Nucleus accumbens (tissue), 56 donors: ENCODE measurements at places on chromosomes 3 and 15.

- no peak for DNase-seq
Measured at GRCh38 chr3:13192471-13193213, 119.4 kb upstream of the IQSEC1 start.

GRCh38 chr3:134093956-134094355 is 64.2 kb upstream of the SLCO2A1 start:
- DNase-seq = no peak

DNA sequence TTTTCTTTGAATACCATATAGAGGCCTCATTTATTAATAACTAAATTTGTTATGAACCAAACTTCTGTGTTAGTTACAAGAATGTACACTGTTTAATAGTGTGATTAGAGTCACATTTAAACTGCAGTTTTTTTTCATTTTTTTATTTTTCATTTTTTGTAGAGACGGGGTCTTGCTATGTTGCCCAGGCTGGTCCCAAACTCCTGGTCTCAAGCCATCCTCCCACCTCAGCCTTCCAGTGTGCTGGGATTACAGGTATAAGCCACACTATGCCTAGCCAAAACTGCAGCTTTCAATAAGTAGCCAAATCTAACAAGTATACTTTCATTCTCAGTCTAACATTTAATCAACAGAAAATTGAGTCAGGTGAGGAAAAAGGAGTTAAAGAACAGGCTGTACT is 10.2 kb upstream of the ATP11B start:
- no peak for DNase-seq

DNA sequence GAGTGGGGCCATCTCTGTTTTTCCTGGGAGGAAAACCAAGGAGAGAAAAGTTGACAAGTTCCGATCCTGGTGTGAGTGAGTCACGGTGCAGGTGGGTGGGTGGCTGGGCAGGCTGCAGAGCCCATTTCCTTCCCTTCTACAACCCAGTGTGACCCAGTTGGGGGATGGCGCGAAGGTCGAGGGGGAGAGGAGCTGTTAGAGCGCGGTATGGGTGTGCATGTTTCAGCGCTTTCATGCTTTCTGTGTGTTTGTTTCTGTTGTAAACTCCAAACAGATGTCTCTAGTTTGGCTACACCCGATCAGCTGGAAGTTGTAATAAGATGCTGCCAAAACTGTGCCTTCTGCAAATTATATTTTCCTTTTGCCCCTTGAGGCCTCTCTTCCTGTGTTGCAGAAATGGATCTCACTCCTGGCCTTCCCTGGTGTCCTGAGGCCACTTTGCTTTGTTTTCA is 3.8 kb downstream of the FAM43A start:
- DNase-seq = no peak

DNA sequence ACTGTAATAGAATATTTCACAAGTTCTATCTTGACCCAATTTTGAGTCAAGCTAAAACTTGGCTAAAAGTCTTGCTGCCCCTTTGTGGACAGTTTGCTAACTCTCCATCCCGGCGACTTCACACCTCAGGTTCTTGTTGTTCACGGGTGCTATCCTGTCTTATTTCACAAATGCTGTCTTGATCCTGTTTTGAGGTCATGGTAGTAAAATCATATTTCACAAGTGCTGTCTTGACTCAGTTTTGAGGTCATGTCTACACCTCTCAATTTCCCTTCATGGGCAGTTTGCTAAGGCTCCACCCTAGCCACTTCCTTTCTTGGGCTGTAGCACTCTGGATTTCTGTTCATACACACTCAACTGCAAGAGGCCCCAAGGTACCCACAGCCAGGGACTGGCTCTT is 45.0 kb upstream of the GK5 start:
- DNase-seq = no peak

- DNase-seq = no peak
Measured at GRCh38 chr3:71421475-71421819, 162.1 kb downstream of the FOXP1 start.

DNA sequence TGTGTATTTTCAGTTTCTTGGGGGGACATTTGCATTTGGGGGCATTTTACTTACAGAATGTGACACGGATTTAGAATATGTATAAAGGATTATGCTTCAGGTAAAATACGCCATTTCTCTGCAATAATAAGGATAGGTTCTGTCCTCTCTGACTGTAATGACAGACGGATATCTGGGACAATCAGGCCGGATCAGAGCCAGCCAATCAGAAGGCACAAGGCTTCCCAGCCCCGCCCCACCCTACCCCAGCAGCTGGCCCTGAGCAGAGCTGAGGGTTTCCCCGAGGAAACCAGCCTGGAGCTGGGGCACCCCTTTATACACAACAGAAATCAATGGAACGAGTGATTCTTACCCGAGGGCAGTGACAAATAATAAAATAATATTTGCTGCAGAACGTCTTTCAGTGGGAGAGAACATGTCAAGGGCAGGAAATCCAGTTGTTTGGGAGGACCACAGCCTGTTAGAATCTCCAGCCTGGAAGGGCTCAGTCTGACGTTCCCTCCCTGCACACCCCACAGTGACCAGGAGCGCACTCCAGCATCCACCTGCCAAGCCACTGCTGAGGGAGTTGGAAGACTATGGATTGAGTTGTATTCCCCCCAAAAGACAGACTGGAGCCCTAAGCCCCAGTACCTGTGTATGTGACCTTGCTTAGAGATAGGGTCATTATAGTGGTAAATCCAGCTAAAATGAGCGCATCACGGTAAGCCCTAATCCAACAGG is 30.3 kb upstream of the SEC13 start:
- no peak for DNase-seq

DNA sequence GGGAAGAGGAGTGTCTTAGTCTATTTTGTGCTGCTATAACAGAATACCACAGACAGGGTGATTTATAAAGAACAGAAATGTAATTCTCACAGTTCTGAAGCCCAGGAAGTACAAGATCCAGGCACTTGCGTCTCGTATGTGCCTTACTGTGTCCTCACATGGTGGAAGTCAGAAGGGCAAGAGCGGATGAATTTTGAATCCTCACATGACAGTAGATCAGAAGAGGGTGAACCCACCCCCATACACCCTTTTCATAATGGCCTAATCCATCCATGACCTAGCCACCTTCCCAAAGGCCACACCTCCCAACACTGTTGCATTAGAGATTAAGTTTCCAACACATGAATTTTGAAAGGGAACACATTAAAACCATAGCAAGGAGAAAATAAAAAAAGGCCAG is 18.7 kb upstream of the ANXA2 start:
- DNase-seq = no peak

DNA sequence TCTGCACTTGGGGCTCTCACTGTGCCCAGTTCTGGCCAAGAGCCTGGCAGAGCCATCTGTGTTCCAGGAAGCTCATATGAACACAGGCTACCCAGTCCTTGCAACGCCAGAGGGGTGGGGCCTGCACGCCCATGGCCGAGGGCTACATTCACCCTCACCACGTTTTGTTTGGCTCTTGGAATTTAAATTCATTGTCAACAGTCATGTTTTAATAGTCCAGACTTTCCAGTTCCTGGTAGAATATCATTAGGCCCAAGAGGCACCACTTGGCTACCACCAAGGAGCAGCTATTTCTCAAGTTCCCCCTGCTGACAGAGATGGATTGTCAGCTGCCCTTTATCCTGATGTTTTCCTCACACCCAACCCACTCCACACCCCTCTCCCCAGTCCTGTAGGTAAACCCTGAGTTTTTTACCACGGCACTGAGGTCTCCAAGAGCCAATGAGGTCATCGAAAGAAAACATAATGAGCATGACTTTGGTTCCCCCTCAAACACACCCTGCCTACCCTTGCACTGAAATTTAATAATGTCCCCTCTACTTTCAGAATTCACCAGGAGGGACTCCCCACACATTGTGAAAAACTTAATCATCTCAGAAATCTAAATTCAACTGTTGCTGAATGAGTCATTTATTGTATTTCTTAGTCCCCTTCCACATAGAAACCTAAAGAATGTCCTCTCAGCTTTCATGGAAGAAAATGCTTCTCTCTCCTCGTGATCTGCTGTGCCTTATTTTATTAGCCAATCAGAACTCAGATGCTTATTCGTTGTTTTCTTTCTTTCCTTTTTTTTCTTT is 125.1 kb downstream of the SHQ1 start:
- DNase-seq = no peak

DNA sequence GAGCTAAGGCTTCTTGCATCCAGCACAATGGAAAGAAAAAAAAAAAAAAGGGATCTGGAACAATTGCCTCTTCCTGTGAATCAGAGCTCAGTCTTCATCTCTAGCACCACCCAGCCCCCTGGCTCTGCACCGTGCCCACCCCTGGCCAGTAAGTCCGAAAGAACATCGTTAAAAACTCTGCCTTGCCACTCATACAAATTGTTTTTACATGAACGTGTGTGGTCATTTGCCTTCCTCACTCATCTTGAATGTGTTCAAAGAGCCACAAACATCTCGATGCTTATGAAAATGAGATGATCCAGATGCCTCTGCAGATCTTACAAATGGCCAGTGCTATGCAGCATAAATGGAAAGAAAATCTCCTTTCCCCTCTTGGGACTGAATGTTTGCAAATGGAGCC is 400.0 kb upstream of the PPP2R3A start:
- no peak for DNase-seq

- DNase-seq = no peak
Measured at GRCh38 chr3:123278446-123278845, 76.7 kb downstream of the SEC22A start.

GRCh38 chr3:99575683-99576082 is 62.7 kb upstream of the COL8A1 start:
- no peak for DNase-seq

DNA sequence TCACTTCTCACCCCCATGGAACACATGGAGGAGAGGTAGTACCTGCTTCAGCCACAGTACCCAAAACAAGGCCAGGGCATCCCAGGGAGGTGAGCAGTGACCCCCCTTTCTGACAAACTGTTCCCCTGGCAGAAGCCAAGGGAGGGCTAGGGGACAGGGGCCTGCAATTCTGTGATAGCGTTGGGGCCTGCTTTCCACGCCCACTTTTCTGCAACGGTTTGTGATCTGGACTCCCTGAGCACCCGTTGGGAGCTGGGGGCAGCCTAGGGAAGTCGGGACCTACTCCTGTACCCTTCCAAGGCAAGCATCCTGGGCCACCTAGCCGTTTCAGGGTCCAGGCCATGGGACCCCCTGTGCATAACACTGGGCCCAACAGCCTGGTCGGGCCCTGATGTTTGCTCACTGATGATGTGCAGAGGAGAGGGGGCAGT is 996 bp upstream of the DNAJA4 start:
- DNase-seq = no peak

DNA sequence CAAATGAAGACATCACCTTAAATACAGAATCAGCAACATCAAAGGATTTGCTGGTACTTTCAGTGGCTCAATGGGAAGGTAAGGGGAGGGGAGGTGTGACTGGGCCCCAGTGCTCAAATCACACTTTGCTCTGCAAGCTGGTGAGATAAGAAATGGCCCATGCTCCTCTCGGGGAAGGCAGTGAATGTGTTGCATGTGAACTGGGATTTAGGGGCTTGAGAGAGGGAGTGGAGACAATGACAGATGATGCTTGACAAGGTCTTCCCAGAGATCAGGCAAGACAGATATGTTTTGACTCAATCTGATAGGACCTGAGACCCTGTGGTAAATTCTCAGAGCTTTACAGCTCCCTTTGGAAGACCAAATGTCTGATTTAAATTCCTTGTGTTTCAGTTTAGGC is 233.0 kb upstream of the PROK2 start:
- DNase-seq = no peak

GRCh38 chr3:112810561-112810960 is 36.1 kb downstream of the CD200R1L start:
- DNase-seq = no peak

- no peak for DNase-seq
Measured at GRCh38 chr3:61956236-61956635, 394.9 kb downstream of the PTPRG start.

DNA sequence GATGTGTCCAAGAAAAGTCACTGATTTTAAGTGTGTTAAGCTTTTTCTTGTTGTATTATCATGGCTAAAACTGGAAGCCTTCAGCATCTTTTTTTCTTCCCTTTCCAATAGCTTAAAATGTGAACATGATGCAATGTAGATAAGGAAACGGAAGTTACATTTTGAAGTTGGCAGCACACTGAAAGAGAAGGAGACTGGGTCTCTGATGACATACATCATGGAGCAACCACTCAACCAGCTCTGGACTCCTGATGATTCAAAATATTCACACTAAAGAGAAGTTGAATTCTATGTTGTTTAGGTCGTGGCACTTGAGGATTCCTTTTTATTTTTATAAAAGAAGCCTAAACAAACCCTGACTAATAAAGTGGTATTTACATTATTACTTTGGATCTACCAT is 488.3 kb upstream of the ALCAM start:
- no peak for DNase-seq

- no peak for DNase-seq
Measured at GRCh38 chr15:34804113-34804512, 8.8 kb upstream of the ACTC1 start.

GRCh38 chr15:57147621-57148020 is 228.7 kb upstream of the CGNL1 start:
- DNase-seq = no peak

DNA sequence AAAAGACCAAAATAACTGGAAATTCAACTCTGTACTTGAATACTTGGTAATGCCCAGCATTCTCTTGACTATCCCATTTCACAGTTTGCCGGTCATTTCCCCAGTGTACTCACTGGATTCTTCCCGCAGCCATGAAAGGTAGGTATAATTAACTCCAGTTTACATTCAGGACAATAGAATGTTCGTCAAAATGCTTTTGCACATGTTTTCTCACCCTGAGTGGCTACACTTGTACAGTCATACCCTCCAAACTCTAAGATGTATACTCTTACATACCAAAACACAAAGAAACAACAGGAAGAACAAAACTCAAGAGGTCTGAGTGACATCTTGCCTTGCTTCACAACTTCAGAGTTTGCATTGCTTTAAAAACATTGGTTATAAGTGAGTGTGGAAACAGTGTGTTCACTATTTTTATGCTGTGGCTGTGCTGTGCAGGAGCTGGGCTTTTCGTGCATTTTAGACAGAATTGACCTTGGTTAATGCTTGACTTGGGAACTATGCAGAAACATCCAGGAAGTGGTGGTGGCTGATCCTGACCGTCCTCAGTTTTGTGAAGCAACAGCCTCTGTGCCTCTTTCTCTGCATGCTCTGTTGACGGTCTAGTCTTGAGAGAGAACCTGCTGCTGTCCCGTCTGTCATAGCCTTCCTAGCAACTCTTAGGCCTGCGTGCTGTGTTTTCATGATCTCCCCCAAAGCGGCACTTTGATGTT is 90.5 kb downstream of the IGF1R start:
- no peak for DNase-seq

- no peak for DNase-seq
Measured at GRCh38 chr3:12148183-12148940, 10.3 kb downstream of the TIMP4 start.

- no peak for DNase-seq
Measured at GRCh38 chr3:55641964-55642363, 154.9 kb upstream of the WNT5A start.

- DNase-seq = no peak
Measured at GRCh38 chr3:4824926-4825325, 154.3 kb upstream of the BHLHE40 start.

DNA sequence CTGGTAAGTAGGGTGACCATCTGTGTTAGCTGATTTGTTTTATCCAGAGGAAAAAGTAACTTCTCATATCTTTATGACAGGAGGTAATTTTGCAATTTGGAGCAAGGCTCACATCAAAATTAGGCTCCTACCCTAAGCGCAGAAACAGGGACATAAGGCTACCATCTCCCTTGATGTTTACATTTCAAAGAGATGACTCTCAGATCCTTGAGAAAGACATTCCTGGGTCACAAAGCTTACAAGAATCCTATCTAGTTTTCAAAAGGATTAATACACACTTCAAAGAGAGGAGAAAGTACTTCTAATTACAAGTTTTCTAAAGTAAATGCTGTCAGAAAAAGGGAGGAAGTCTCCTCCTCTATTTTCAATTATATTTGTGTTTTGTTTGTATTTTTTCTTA is 7.0 kb downstream of the ZPLD1 start:
- DNase-seq = no peak

- DNase-seq = no peak
Measured at GRCh38 chr3:184322731-184323487, 8.5 kb downstream of the EIF4G1 start.
